CD4-positive, alpha-beta T cell treated with Interleukin-10 for 1 hour (primary cell): ENCODE measurements at places on chromosomes 3 and 15.

DNA sequence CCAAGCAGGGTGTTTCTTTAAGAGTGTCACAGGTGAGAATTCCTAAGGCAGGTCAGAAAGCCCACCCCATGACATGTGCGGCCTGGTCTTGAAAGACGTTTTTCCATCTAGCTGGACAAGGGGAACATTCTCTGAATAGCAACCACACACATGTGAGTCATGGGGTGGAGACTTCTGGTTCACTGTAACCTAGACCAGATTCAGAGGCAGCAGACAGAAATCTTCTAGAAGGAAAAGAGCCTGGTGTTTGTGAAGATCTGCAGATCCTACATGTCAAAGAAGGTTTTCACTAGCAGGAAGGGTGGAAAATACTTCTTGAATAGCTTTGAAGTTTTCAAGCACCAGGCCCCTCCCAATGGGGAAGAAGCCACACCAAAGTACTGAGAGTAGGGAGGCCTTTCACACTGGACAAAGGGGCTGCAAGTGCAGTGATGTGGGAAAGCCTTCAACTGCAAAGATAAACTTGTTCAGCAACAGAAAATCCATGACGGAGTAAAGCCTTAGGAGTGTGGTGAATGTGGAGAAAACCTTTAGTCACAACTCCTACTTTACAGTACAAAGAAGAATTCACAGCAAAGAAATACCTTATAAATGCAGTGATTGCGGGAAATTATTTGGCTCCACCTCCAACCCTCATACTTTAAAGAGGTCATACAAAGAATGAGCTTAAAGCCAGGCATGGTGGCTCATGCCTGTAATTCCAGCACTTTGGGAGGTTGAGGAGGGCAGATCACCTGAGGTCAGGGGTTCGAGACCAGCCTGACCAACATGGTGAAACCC, 17.6 kb downstream of the ADAM10 start:
- no peak for DNase-seq

GRCh38 chr3:23442598-23443383, 239.7 kb downstream of the UBE2E2 start:
- DNase-seq = peak; percentile 32

- DNase-seq = peak; percentile 11
Observed at GRCh38 chr15:69666441-69666882, 213.8 kb downstream of the RPLP1 start.

DNA sequence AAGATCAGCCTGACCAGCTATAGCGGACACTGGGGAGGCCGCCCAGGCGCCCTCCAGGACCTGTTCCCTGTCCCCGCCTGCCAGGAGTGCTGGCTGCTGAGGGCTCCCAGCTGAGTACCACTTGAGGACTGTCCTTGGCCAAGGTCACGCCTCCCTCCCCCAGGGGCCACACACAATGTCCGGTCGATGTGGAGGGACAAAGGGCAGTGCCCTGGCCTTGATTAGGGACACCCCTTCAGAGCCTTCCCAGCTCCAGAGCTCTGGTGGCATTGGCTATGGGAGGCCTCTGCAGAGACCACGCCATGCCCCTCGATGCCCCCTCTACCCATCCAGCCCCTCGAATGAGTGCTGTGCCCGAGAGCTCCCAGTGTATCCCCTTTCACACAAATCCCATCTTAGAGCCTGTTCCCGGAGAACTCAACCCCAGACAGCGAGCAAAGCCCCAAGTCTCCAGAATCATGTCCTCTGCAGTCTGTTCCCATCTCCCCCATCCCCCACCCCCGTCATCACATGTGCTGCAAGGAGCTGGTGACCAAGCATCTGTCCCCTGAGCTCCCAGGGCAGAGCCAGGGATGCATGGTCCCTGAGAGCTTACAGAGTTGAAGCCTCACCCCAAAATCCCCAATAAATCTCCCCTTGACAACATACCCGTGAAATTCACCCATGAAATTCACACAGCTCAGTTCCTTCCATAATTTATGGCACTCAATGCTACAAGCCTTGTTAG, 158.9 kb downstream of the NUP210 start:
- DNase-seq = no peak

- no peak for DNase-seq
Observed at GRCh38 chr3:32644380-32644779, 40.6 kb upstream of the CNOT10 start.

DNA sequence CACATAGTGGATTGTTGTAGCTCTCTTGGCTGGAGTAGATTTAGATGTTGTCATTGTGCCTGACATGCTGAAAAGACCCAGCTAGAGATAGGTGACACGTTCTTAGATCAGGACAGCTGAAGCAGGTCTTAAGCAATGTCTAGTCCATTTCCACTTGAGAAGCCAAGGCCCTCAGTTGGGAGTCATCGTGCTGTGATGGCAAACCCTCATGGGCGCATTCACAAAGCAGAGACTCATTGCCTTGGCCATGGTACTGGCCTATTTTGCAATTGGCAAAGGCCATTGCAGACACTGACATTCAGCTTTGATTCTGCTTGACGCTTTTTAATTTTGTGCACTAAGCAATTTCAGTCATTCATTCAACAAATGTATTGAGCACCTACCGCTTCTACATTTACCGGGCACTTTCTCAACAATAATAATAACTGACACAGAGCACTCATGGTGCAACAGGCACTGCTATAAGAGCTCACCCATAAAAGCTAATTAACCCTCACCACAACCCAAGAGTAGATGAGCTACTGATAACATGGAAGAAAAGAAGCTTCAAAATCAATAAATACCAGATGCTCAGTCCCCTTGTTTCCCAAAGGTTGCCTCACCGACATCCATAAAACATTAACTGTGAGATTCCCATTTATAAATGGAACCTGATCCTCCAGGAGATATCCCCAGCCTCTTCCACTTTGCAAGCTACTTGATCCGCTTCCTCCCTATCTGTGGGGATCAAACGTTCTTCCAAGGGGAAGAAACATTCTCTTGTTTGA, 200.1 kb downstream of the TLE3 start:
- no peak for DNase-seq

- DNase-seq = peak; percentile 2
Observed at GRCh38 chr3:141063831-141064230, 12.7 kb downstream of the SPSB4 start.

- DNase-seq = no peak
Observed at GRCh38 chr3:150168698-150169097, 198.0 kb upstream of the PFN2 start.

DNA sequence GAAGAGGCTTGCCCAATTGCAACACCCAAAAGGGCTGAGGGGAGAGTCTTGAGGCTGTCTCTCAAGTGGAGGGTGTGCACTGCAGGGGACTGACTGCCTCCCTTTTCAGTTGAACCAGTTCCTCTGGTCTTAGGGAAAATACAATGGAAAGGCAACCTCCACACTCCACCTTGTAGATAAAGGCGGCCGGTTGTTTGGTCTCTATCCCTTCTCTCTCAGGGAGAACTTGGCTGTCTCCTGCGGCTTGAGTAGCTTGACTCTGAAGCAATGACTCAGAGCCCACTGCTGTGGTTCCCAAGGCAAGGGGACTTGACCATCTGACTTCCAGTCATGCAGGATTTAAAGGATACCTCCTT, 143.2 kb upstream of the UMPS start:
- no peak for DNase-seq

DNA sequence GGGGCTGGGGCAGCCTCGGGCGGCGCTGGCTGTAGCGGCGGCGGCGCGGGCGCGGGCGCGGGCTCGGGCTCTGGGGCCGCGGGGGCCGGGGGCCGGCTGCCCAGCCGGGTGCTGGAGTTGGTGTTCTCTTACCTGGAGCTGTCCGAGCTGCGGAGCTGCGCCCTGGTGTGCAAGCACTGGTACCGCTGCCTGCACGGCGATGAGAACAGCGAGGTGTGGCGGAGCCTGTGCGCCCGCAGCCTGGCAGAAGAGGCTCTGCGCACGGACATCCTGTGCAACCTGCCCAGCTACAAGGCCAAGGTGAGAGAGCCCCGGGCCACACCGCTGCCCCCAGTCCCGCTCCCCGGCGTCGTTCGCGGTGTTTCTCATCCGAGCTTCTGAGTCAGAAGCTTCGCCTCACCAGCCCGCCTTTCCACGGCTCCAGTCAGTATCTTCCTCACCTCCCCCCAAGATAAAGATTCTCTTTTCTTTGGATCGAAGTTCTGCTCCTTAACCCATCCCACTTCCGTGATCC, 600 bp downstream of the FBXO45 start:
- peak; percentile 56 for DNase-seq
